Foreskin keratinocyte (primary cell): ENCODE measurements at places on chromosomes 6 and 20.
A peak's percentile ranks its signal among the peaks of the same experiment; 100 is the strongest.

- no peak for DNase-seq
These were observed 96.8 kb downstream of the PHACTR1 start for GRCh38 chr6:12813321-12813720.

GRCh38 chr20:59508729-59509128 lies 95.6 kb upstream of the PHACTR3 start:
- DNase-seq: no peak

GRCh38 chr20:64133951-64134407 lies 26.6 kb upstream of the NPBWR2 start:
- no peak for DNase-seq

DNA sequence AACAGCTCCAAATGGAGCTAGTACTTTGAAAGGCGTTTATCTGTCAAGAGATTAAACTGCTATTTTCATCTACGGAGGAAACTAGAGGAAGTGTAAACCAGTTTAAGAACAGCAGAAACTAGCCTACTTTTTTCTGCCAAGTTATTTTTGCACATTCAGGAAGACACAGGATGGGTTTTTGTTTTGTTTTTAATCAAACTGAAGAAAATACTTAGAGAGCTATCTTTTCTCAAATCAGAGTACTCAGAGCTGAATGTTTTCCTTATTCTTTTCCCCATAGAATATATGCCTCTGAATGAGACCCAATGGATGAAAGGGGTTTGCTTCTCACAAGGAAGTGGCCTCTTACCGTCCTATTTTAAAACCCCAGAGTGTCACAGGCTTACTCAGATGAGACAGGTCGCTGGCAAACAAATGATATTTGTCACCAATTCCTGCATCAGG lies 538.5 kb downstream of the CD83 start:
- DNase-seq: no peak

DNA sequence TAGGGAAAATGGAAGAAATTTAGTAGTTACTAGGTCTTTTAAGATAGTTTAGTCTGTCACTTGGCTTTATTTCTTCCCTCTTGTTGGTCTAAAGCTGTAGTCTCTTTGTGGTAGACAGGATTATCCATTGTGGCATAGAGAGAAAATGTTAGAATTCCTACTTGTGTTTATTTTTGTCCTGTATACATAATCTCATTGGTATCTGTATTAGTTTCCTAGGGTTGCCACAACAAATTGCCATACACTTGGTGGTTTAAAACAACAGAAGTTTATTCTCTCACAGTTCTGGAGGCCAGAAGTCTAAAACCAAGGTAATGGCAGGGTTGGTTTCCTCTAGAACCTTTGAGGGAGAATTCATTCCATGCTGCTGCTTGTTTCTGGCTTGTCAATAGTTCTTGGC lies 119.4 kb downstream of the ZFAND3 start:
- no peak for DNase-seq

DNA sequence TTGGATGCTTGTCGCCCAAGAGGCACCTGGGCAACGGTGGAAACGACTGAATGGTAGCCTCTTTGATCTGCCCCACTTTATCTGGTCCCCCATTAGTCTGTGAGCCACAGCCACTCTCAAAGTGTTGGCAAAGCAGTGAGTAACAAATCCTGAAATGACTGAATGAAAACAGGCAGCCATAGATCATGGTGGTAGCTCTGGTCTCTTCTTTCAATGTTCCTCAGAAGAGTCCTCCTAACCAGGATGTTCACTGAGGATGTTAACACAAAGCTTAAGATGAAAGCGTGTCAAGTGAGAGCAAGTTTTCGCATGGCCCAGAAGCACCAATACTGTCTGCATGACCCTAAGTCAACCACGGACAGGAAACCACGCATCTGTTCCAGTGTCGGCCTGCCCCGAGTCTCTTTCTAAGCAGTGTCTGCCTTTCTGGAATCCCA lies 107.3 kb downstream of the IRF4 start:
- no peak for DNase-seq

DNA sequence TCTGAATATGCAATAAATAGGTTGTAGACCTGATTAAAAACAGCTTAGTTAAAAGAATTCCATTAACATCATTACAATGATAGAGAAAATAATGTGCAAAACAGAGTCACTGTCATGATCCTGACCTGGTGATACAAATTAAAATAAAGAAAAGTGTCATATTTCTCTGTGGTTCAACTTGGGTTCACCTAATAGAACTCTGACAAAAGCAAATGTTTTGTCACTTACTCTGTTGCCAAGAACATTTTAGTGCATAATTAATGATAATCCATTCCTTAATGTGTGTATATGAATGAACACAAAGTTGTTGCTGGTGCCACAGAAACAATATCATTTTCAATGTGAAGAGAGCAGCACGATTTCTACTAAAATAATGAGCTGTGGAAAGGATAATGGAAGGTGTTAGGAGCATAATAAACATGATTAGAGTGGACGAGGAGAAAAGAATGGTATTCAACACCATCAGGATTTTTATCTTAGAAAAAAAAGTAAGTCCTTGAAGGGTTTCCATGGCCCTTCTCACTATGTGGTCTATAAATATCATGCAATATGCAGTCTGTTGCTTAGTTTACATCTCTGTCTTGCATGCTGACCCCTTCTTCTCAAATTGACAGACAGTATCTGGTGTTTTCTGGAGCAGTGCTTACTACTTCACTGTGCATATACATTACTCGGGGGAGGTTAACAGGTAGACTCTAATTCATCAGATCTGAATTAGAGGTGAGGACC lies 656.6 kb upstream of the MMS22L start:
- no peak for DNase-seq

DNA sequence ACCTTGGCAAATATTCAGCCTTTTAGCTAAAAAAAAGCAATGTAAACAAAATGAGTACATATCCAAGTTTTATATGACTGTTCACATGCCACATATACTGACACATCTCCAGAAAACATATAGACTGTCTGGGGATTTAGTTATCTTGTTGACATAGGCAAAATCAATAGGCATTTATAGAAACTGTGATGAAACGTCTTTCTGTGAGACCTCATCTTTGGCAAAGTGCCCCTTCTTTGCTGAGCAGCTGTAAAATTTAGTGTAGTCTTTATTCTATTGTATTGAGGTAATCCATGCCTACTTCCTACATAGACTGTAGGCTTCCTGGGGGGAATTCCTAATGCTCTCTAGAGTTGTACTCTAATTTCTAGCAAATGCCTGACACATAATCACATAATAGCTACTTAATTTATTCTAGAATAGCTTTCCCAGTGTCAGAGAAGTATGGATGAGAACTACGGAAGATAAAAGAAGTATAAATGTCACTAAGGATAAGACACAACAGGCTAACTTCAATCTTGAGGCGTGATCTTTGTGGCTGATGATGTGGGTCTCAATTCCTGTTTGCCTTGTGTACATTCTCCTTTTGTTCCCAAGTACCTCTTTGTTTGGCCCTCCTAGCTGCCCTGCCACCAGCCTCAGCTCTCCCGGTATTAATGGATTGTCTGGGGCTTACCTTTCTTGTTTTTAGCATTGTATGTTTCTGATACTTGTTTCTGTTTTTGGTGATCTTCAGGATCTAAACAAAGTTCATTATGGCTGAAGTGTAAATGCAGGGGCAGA lies 30.6 kb downstream of the PTCHD4 start:
- no peak for DNase-seq

- DNase-seq: no peak
These were observed 117.0 kb upstream of the MYL9 start for GRCh38 chr20:36424314-36424713.

GRCh38 chr20:57774111-57774880 lies 64.5 kb upstream of the PMEPA1 start:
- no peak for DNase-seq

DNA sequence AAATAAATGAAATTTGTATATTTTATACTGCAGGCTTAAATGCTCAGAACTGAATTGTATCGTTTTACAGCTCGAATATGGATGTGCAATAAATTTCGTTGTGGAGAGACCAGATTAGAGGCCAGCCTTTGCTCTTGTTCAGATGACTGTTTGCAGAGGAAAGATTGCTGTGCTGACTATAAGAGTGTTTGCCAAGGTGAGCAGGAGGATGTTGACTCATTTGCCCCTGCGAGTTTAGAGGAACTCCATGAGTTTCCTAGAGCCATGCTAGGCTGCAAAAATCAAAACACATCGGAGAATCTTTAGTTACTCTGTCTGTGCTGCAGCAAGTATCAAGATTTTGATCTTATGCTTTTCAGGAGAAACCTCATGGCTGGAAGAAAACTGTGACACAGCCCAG lies 15.4 kb downstream of the ENPP3 start:
- no peak for DNase-seq

- DNase-seq: no peak
These were observed 3.3 kb downstream of the TM9SF4 start for GRCh38 chr20:32112841-32113240.

DNA sequence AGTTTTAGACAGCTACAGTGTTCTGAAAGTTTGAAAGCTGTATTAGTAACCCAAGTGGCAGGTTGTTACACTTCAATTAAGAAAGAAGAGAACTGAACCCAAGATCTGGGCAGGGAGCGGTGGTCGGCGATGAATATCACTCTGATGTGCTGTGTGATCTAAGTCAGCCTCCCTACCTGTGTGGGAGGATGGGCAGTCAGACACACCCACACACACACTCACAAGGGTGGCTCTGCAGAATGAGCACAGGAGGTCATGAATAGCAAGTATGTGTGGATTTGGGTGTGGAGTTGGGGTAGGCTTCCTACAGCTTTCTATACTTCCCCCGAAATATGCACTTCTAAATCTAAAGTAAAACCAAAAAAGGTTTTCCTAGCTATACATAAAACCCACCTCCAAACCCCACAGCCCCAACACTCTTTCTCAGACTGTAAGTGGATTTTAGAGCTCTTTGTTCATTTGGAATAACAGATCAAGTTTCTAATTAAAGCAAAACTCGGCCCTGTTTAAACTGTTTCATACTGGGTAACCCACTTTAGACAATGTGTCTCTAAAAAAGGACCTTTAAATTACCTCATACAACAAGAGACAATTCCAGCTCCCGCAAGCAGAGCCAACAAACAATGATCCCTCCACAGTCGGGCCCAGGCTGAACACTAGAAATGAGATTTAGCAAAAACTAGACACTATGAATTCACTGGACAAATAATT lies 19.4 kb downstream of the TNFRSF21 start:
- no peak for DNase-seq

DNA sequence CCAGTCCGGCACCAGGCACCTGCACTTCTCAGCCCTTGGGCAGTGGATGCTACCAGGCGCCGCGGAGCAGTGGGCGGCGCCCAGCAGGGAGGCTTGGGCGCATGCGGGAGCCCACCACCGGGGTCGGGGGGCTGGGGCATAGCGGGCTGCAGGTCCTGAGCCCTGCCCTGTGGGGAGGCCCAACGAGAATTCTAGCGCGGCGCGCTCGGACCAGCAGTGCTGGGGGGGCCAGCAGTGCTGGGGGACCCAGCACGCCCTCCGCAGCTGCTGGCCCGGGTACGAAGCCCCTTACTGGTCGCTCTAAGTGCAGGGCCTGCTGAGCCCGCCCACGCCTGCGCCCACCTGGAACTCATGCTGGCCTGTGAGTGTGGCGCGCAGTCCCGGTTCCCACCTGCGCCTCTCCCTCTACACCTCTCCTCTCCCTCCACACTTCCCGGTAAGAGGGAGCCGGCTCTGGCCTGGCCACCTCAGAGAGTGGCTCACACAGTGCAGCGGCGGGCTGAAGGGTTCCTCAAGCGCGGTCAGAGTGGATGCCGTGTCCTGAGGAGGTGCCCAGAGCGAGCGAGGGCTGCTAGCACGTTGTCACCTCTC lies 28.5 kb upstream of the SERPINB1 start:
- no peak for DNase-seq

GRCh38 chr6:137416376-137417109 lies 77.7 kb downstream of the OLIG3 start:
- DNase-seq: no peak

- peak; percentile 52 for DNase-seq
These were observed 9.0 kb upstream of the TULP4 start for GRCh38 chr6:158303210-158303731.

GRCh38 chr6:5567352-5567751 lies 306.0 kb downstream of the FARS2 start:
- DNase-seq: no peak

DNA sequence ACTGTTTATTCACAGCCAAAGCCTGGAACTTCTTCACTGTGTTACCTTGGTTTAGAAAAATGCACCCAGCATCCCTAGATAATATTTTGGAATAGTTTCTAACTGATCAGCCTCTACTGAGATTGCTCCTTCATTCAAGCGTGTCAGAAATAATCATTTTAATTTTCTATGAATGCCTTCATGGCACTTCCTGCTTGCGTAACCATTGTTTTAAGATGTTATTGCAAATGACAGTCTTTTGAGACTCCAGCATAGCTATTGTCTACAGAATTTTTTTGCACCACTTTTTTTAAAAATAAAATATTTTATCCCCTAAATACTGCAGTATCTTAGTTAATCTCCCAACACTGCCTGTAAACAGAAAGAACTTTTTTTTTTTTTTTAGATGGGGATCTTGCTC lies 213.1 kb downstream of the PHACTR1 start:
- no peak for DNase-seq

- DNase-seq: no peak
These were observed 3.7 kb upstream of the ZSCAN23 start for GRCh38 chr6:28446818-28447511.

DNA sequence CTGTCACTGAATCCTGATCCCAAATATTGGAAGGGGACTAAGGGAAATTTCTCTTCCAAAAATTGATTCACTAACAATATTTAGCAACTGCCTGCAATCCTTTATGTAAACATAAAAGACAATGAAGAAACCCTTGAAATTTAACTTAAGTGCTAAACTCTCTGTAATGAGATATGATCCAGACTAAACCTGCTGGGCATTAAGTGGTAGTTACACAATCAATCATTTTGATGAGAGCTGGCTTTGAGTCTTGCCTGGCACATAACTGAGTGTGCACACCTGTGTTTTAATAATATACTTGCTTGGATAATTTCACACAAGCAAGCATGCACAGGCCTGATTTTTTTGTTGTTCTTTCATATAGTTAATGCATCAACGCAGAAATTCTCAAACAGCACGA lies 9.8 kb upstream of the ZFP64 start:
- DNase-seq: no peak
